Gastrocnemius medialis (tissue), 4 donors: ENCODE measurements at places on chromosomes 6 and 20. TPM values are rescaled to one million over a fixed set of nuclear protein-coding genes. Genes with fewer than 3 reads are reported as not detected.
A peak's percentile ranks its signal among the peaks of the same experiment; 100 is the strongest.

DNA sequence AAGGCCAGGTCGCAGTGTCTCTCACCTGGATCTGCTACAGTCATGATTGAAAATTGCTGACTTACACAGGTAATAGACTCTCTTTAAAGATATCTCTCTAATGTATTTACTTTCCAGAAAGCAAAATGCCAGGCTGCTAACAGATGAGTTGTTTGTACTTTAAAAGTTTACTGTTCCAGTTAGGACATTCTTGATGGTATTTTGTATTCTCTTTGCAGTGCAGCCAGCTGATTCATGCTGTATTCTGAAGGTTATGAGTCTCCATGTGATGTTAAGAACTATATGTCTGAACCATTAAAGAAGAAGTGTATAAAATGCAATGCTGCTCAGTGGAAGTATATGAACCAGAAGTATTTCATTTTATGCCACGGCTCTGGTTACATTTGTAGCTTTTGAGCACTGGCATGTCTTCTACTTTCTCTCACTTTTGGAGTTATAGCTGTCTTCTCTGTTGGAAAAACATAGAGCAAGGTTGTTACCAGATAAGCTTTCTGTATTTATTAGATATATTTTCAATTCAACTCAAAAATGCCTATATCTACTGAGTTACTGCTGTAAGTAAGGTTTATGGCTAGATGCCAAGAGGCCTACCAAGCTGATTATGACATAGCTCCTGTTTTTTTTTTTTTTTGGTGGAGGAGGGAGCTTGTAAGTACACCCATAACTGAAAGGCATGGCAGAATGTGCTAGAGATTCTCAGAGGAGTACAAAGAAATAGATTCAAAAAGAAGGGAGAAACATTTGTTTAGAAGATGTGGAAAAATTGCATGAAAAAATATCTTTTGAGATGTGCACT is 130.5 kb upstream of the MAN1A1 start:
- H3K27ac ChIP-seq, result no peak overlapping the region
- H3K4me3 ChIP-seq, result no peak overlapping the region
- no peaks in the 10 kb centered on the region for H3K27me3 ChIP-seq
- H3K4me1 ChIP-seq, result no peaks in the 10 kb centered on the region
- no peaks in the 10 kb centered on the region for H3K36me3 ChIP-seq

DNA sequence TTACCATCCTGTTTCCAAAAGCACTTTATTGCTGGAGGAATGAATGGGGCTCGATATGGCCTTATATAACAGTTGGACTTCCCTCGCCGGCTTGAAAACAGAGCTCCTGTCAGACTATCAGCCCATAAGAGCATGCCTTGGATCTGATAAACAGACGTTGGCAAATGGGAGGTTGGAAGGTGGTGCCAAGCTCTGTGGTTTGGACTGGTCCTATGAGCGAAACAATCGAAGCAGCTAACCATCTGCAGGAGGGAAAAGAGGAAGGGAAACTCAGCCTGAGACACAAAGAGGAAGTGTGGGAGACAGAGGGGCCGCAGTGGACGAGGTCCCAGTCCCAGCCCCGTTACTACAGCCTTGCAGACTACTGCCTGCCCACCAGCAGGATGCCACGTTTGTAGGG is 92.9 kb downstream of the TFAP2C start:
- H3K36me3 ChIP-seq, result no peaks in the 10 kb centered on the region
- H3K4me3 ChIP-seq, result no peak overlapping the region
- peak; percentile 4 for DNase-seq
- no peaks in the 10 kb centered on the region for H3K4me1 ChIP-seq
- no peak overlapping the region for H3K27ac ChIP-seq

- no peaks in the 10 kb centered on the region for H3K36me3 ChIP-seq
- peaks cover 73% of the 10 kb centered on the region for H3K4me1 ChIP-seq
- peak overlapping the region; percentile 97 for H3K27ac ChIP-seq
- no peak overlapping the region for H3K4me3 ChIP-seq
- no peak for DNase-seq
- no peaks in the 10 kb centered on the region for H3K27me3 ChIP-seq
Measured at GRCh38 chr6:35673755-35674154, 15.0 kb downstream of the FKBP5 start.

SNX9 gene
- total RNA-seq, result 29.4 TPM

DNA sequence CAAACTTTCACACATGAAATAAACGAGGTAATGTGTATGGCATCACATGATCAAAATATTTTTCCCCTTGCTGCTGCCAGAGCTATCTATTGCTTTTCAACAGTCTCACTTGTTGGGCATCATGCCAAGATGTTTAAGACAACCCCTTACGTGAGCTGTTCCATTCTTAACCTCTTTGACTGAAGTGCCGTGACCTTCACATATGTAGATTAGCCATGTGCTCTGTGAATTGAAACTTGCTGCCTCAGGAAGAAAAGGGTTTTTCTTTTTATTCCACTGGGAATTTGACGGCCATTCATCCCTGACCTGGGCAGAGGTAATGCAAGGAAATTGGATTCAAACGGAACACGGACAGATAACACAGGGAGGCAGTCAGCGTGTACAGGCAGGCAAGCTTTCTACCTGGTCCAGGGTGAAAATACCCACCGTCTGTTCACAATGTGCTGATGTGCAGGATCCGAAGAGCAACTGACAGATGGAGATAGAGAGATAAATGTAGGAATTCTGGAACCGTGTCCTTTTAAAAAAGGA is 14.2 kb downstream of the ARID1B start:
- DNase-seq, result no peak
- peak overlapping the region; percentile 11 for H3K4me3 ChIP-seq
- H3K36me3 ChIP-seq, result no peaks in the 10 kb centered on the region
- H3K27me3 ChIP-seq, result no peaks in the 10 kb centered on the region
- peak overlapping the region; percentile 37 for H3K27ac ChIP-seq

NRSN1 gene
- not detected for total RNA-seq

MOXD1 gene
- 0.62 TPM for total RNA-seq

- no peak for DNase-seq
- H3K27ac ChIP-seq, result no peak overlapping the region
- H3K4me1 ChIP-seq, result no peaks in the 10 kb centered on the region
- H3K27me3 ChIP-seq, result peaks cover 6% of the 10 kb centered on the region
- H3K36me3 ChIP-seq, result no peaks in the 10 kb centered on the region
- H3K4me3 ChIP-seq, result no peak overlapping the region
Measured at GRCh38 chr6:110359556-110359955, 1.4 kb upstream of the METTL24 start.

GRCh38 chr6:134640229-134640628 is 309.7 kb downstream of the ALDH8A1 start:
- peaks cover 12% of the 10 kb centered on the region for H3K4me1 ChIP-seq
- H3K36me3 ChIP-seq, result no peaks in the 10 kb centered on the region
- H3K27ac ChIP-seq, result peak overlapping the region; percentile 57
- H3K4me3 ChIP-seq, result no peak overlapping the region
- DNase-seq, result no peak
- no peaks in the 10 kb centered on the region for H3K27me3 ChIP-seq

GRCh38 chr6:133326584-133326983 is 85.4 kb downstream of the EYA4 start:
- H3K27me3 ChIP-seq, result no peaks in the 10 kb centered on the region
- DNase-seq, result no peak
- H3K4me3 ChIP-seq, result no peak overlapping the region
- no peaks in the 10 kb centered on the region for H3K36me3 ChIP-seq
- H3K4me1 ChIP-seq, result peaks cover 35% of the 10 kb centered on the region

CD24 gene
- 1.8 TPM for total RNA-seq

DNA sequence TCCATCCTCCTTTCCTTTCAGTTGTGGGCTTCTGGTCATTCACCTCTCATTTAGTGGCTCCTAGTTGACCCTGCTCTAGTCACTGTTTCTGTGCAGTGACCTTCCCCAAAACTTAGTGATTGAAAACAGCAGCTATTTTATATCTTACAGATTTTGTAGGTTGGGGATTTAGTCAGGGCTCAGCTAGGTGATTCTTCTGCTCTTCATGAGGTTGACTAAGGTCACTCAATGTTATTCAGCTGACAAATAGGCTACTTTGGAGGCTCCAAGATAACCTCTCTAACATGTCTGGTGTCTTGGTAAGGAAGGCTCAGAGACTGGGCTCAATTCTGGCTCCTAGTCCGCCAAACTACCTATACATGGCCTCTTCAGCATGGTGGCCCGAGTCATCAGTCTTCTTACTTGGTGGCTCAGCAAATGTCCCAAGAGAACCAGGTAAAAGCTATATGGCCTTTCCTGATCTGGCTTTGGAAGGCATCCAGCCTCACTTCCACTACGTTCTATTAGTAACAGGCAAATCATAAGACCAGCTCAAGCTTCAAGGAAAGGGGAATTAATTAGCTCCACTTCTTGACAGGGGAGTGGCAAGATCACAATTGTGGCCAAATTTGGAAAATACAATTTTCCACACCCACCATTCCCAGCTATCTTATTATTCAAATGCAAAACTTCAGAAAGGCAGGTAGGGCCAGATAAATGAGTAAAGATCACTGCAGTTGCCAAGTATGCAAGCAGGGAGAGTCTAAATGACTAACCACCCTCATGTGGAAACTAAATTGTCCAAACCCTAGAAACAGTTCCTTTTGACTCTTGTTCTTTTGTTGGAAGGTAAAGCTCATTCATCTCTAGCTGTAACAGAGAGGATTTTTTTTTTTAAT is 50.5 kb upstream of the LTV1 start:
- H3K4me1 ChIP-seq, result no peaks in the 10 kb centered on the region
- H3K27me3 ChIP-seq, result no peaks in the 10 kb centered on the region
- DNase-seq, result no peak
- no peaks in the 10 kb centered on the region for H3K36me3 ChIP-seq
- no peak overlapping the region for H3K4me3 ChIP-seq
- no peak overlapping the region for H3K27ac ChIP-seq

DNA sequence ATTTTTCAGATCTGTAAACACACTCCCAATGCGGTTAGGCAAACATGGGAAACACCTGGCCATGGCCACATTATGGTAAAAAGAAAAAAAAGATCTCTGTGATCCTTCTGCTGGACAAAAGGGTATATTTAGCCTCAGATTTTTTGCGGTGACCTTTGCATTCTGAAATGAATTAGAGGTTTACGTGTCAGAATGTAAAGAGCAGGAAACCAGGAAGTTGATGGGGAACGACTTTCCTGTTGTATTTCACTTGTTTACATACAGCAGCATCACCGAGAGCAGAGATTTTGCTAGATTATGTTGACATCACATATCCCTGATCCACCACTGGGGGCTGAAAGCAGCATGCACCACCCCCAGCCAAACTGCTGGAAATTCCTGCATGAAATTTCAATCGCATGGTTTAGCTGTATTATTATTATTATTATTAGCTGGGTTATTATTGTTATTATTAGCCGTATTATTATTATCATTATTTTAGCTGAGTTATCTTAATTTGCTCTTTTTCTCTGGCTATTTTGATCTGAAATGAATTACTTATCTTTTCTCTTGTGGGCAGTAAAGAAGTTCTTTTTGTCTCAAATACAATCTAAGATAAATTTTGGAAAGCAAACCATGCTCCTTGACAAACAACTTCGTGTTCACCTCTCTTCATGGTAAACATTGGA is 189.4 kb downstream of the ZFP64 start:
- H3K4me1 ChIP-seq, result no peaks in the 10 kb centered on the region
- no peak overlapping the region for H3K27ac ChIP-seq
- H3K36me3 ChIP-seq, result no peaks in the 10 kb centered on the region
- H3K27me3 ChIP-seq, result no peaks in the 10 kb centered on the region
- DNase-seq, result no peak

EYA2 gene
- total RNA-seq, result 0.97 TPM

CAPN11 gene
- total RNA-seq, result not detected

PSORS1C1 gene
- not detected for total RNA-seq

- no peaks in the 10 kb centered on the region for H3K36me3 ChIP-seq
- H3K27ac ChIP-seq, result no peak overlapping the region
- no peak overlapping the region for H3K4me3 ChIP-seq
Measured at GRCh38 chr20:10240655-10241054, 22.0 kb downstream of the SNAP25 start.

DLK2 gene
- 0.20 TPM for total RNA-seq

GRCh38 chr6:117534974-117535373 is 52.5 kb downstream of the DCBLD1 start:
- DNase-seq, result no peak
- H3K27me3 ChIP-seq, result no peaks in the 10 kb centered on the region
- peaks cover 4% of the 10 kb centered on the region for H3K4me1 ChIP-seq
- H3K27ac ChIP-seq, result peak overlapping the region; percentile 68

GRCh38 chr6:33217681-33218080 is 9.4 kb downstream of the RING1 start:
- no peak overlapping the region for H3K4me3 ChIP-seq
- no peaks in the 10 kb centered on the region for H3K36me3 ChIP-seq
- no peaks in the 10 kb centered on the region for H3K27me3 ChIP-seq

PREX1 gene
- total RNA-seq, result 10.9 TPM

- H3K27me3 ChIP-seq, result no peaks in the 10 kb centered on the region
- H3K4me1 ChIP-seq, result peaks cover 36% of the 10 kb centered on the region
- H3K4me3 ChIP-seq, result peak overlapping the region; percentile 83
- peak overlapping the region; percentile 97 for H3K27ac ChIP-seq
- no peaks in the 10 kb centered on the region for H3K36me3 ChIP-seq
Measured at GRCh38 chr6:134170844-134171243, 118.4 kb upstream of the SLC2A12 start.

DNA sequence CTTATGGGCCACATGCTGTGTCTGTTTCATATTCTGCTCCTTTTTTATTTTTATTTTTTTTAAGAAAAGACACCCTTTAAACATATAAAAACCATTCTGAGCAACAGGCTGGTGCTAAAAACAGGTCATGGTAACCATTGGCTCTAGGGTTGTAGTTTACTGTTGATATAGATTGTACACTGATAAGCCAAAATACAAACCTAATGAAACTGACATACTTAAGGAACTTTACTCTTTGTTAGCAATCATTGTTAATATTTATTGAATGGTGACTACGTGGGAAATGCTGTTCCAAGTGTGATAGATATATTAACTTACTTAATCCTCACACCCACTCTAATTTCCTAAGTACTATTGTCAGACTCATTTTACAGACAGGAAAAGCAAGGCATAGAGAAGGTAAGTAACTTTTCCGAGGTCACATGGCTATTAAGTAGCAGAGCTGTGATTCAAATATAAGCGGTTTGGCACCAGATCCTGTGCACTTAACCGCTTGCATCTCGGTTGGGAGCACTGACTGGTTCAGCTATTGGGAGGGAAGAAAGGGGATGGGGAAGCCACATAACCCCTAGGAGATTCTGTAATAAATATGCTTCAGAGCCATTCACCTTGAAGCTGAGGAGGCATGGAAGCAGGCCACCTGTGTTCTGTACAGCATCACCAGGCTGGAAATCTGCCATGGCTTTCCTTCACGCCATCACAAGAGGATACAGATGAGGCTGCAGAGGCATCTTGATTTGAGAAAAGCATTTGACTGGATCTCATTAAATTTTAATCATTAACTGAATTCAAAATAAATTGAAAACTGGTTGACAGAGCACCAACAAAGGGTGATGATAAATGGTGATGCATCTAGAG is 4.9 kb downstream of the TRAF3IP2 start:
- no peaks in the 10 kb centered on the region for H3K27me3 ChIP-seq
- H3K4me1 ChIP-seq, result peaks cover 58% of the 10 kb centered on the region
- no peak overlapping the region for H3K4me3 ChIP-seq
- H3K36me3 ChIP-seq, result no peaks in the 10 kb centered on the region
- no peak for DNase-seq

- H3K36me3 ChIP-seq, result no peaks in the 10 kb centered on the region
- peak overlapping the region; percentile 93 for H3K4me3 ChIP-seq
- H3K27ac ChIP-seq, result peak overlapping the region; percentile 98
- DNase-seq, result peak; percentile 66
Measured at GRCh38 chr6:85675030-85675819, 32.5 kb upstream of the SYNCRIP start.

BACH2 gene
- 11.0 TPM for total RNA-seq
